ENCODE measurements at places on chromosomes 5 and 9.

GRCh38 chr5:91469517-91470165, 86.5 kb upstream of the ARRDC3 start:
- DNase-seq, result no peak

DNA sequence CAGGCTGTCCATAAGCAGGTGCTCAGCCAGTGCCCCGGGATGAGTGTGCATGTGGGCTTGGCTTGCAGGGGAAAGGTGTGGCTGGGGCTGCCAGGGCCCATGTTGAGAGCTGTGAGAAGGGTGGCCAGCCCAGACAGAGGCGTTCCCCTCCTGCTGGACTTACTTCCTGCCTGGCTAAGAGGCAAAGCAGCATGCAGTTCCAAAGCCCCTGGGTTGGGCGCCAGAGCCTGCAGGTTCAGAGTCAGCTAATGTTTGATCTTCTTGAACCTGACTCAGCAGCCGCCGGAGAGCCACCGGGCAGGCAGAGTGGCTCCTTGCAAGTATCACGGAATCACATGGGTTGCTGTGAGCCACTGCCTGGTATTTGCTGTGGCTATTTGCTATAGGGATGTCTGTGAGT, 168.4 kb upstream of the MAP1B start:
- DNase-seq, result no peak

DNA sequence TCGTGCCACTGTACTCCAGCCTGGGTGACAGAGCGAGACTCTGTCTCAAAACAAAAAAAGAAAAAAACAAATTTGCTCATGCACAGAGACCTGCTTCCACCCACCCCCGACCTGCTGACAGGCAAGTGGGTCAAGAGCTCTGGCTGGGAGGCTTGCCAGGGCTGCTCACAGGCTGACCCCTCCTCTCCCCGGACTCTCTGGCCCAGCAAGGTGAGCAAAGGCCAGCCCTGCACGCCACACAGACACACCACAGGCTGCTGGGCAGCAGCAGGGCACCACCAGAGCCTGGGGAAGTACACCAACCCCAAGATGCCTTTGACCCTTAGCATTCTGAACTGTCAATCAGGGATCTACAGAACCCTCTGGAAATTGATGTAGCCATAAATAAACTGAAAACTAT, 29.2 kb downstream of the NSUN2 start:
- DNase-seq, result no peak

DNA sequence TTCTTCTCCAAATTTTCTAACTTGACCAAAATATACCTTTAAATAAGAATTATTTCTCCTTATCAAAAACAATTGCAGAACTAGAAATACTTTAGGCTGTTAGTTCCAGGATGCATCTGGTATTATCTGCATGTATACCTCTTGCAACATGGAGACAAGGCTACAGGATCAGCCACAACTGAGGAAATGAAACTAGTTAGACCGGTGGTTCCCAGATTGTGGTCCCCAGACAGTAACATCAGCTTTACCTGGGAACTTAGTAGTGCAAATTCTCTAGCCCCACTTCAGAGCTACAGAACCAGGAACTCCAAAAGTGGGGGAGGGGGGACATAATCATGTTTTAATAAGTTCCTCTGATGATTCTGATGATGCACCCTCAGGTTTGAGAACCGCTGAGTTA, 61.6 kb upstream of the C9orf72 start:
- no peak for DNase-seq

GRCh38 chr5:178416919-178417318, 173.3 kb downstream of the COL23A1 start:
- no peak for DNase-seq

- no peak for DNase-seq
Measured at GRCh38 chr9:135705376-135705775, 3.4 kb downstream of the KCNT1 start.

GRCh38 chr5:42751044-42751443, 5.6 kb upstream of the CCDC152 start:
- no peak for DNase-seq

GRCh38 chr5:27619982-27620381, 581.6 kb upstream of the CDH9 start:
- no peak for DNase-seq

DNA sequence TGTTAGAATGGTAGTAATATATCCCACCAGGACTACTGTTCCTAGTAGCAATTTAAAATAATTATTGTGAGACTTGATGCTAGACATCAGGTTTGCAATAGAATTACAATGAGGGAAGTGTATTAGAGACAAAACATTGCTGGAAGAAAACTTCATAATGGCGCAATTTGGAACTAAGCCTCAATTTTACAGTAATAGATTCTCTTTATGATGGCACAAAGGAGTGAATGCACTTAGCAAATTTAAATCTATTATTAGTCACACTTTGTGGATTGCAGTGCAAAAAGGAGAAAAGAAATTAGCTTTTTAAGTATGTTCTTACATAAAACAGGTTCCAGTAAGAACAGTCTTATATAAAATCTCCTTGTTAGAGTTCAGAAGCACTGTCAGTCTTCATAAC, 358.3 kb downstream of the KIAA0825 start:
- no peak for DNase-seq

DNA sequence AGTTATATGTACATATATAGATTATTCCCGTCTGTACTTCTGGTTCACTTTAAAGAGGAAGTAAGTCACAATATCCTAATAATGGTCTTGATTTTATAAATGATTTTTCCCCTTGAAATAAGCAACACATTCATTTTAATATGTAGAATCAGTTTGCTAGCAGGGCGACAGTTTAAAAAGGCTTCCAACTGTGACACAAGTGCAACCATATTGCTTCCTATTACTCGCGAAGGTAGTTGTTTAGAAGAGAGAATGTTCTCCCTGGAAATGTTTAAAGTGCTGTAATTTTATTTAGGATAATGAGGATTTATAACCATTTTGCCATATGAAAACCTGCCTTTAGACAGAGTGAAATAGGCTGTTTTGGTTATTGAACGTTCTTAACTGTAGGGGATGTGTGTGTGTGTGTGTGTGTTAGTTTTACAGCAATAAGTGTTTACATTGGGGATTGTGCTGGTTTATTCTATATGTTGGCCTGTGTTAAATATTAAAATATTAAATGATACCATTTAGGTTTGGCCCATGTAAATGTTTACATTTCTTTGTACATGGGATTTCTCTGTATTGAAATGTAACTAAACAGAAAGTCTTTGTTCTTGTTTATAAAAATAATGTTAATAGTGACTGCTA, 138.3 kb downstream of the PBX3 start:
- DNase-seq, result no peak

- no peak for DNase-seq
Measured at GRCh38 chr9:87894998-87895625, 12.4 kb downstream of the SPATA31E1 start.

DNA sequence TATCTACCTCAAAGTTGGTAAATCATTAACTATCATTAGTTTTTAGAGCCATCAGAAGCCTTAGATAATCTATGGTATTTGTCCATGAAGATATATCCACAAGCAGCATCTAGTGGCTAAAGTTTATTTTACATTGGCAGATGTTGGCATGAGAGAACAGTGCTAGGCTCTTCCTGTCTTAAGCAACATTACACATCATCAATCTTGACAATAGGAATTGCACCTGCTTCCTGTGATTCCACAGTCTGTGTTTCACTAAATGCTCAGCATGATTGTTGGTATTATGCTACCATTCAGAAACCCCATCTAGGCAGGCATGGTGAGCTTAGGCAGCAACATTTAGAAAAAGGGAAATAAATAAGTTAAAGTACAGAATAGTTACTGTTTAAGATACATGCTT, 246.6 kb downstream of the SLCO4C1 start:
- no peak for DNase-seq

All from stimulated activated CD4-positive, alpha-beta T cell treated with anti-CD3 and anti-CD28 coated beads, Interleukin-15, amount 100 ng/mL, for 1 hour (primary cell).